ENCODE measurements at places on chromosomes 12 and 14.

DNA sequence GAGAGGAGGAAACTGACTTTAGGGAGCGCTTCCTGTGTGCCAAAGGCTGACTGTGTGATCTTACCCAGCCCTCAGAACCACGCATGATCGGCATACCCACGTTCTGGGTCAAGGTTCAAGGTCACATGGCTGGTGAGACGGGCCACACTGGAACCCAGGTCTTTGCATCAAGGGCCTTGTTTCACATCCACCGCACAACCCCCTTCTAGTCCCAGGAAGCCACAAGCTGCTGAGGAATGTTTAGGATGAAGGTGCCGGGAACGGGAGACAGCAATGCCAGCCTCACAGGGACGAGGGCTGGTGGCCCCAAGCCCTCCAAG is 50.7 kb downstream of the TESC start:
- no peak for DNase-seq

DNA sequence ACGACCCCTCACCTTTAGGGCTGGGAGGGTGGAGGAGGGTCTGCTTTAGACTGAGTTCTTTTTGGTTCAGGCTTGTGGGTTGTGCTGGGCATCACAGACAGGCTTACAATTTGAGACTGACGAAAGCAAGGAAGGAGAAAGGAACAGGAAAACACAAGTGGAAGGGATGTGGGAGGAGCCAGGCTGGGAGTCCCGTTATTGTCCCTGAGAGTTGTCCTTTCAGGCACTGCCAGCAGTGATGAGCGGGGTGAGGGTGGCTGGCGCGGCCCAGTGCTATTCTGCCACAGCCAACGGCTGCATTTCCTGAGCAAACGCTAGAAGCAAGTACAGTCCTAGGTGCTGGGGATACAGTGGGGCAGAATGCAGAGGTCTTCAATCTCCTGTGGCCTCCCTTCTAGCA is 29.2 kb upstream of the TSPAN9 start:
- no peak for DNase-seq

- no peak for DNase-seq
Observed at GRCh38 chr12:106106061-106106566, 32.6 kb downstream of the NUAK1 start.

GRCh38 chr12:113211160-113211559 is 10.1 kb upstream of the TPCN1 start:
- DNase-seq: no peak

DNA sequence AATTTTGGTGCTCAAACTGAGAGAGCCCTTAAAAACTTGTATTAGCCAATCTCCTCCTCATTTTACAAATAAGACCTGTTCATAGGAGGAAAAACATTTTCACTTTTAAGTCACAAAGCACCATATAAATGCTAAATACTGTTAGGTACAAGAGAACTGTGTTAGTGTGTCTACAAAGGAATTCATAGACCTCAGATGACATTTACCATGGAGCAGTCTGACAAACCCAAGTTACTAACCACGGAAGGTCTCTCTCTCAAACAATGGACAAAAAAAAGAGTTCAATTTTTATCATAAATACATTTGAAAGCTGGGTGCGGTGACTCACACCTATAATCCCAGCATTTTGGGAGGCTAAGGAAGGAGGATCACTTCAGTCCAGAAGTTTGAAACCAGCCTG is 10.0 kb downstream of the SBNO1 start:
- DNase-seq: no peak

DNA sequence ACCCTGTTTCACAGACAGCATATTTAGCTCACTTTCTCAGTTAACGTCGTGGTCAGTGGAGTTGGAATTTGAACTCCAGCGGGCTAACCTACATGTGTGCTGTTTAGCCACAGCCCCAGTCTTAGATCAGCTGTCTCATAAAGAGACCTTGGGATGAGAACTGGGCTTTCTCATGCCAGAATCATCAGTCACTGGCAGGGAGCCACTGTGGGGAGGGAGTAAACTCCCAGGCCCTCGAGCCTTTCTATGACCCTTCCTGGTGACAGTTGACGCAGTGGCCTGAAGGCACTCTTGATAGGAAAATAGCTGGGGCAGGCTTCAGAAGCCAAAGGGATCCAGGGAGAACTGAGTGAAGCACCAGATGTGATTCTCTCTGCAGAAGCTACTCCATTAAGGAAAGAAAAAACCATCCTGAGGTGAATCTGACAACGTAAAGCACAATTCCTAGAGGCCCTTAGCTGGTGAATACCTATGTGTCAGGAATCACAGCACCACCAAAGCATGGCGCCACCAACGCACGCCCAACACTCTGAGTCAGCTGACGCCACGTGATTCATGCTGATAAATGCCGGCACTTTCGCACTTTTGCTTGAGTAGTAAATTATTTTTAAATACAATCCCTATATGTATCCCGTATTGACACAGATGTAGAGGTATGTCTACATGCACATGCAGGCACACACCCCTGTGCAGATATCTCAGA is 279.6 kb upstream of the TMEM132C start:
- DNase-seq: no peak

- DNase-seq: no peak
Observed at GRCh38 chr14:27427796-27428195, 830.0 kb upstream of the NOVA1 start.

DNA sequence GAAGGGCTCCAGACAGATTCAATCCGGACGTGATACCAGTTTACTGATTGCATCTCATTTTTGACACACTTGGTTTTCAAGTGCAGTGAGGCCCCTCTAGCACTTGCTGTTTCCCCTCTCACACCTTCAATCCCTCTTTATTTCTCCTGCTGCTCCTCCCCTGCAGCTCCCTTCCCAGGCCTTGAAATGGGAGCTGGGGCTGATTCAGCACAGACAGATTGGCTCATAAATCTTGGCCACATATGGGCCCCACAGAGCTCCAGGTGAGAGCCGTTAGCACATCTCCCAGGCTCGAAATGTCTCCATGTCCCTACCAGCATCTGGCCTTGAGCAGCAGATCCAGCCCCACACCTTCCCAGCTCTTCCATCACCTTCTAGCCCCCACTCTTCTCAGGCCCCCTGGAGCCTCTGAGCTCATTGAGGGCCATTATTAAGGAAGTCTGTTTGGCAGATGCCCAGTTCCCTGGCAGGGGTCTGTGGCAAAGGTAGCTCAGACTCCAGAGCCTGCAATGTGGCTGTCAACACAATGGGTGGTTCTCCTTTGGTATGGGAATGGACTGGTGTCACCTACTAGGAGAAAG is 220.3 kb upstream of the FKBP4 start:
- no peak for DNase-seq

- DNase-seq: no peak
Observed at GRCh38 chr14:103132381-103133209, 9.3 kb downstream of the TNFAIP2 start.

DNA sequence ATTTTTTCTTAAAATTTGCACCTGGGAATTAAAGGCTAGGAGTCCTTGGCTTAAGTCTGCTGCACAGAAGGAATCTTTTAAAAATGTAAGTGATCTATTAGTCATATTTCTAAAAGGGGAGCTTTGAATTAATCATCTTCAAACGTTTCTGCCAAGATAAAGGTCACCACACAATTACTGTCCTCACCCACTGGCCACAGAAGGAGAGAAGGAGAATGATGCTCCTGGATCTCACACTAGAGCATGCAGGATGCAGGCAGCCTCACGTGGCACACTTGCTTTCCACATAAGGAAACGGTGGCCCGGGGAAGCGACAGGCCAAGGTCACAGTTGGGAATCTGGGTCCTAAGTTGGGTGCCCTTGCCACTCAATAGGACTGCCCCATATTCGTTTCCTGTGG is 16.9 kb downstream of the PLEKHG7 start:
- no peak for DNase-seq

GRCh38 chr14:93023039-93023438 is 92.7 kb downstream of the ITPK1 start:
- no peak for DNase-seq

DNA sequence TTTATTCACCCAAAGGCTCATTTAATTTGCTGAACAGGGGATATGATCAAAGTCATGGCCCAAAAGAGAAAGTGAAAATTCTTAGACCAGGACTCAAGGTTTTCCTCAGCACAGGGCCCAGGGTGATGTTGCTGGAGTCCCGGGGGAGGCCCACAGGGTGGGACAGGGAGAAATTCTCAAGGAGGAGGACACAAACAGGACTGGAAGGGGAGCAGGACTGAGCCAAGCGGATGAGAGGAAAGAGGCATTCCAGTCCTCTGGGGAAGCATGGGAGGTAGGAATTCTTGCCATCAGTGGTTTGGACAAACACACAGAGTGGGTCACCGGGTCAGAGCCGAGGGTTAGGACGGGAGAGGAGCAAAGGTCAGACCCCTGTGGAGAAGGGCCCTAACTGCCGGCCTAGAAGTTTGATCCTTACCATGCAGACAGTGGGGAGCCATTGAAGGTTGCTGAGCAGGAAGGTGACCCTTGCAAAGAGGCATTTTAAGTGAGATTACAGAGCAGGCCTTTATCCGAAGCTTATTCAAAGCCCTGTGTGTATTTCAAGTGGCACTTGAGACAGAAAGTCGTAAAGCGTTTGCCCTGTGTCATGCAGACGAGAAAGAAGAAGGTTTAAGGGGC is 68.4 kb upstream of the PTGR2 start:
- no peak for DNase-seq

DNA sequence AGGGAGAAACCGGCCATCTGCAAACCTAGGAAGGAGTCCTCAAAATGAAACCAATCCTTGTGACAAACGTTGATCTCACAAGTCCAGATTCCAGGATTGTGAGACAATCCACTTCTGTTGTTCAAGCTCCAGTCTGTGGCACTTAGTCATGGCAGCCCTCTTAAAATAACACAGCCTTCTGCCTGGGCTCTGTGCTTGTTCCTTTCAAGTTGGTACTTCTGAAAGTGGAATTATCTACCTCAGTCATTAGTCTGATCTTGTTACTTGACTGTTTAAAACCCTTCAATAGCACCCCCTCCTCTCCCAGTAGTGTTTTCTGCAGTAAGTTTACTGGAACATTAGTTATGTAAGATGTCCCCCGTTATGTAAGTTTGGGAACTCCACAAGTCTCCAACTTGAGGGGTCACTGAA is 111.0 kb upstream of the HIF1A start:
- no peak for DNase-seq

DNA sequence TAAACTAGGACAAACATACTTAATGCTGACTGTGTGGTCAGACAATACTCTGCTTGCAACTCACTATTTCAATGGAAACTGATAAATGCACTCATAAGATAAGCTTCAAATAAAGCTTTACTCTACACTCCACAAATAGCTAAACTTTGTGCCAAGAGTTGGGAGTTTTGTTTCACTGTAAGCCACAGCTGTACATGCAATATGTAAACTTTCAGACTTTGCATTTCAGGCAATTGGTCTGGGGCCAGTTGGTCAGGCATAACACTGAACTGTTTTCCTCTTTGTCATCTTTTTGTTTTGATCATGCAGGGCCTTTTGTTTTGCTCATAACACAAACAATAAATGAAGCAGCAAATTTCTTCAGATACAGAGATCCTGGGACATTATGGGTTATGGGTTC is 426.2 kb downstream of the IPO8 start:
- DNase-seq: no peak

DNA sequence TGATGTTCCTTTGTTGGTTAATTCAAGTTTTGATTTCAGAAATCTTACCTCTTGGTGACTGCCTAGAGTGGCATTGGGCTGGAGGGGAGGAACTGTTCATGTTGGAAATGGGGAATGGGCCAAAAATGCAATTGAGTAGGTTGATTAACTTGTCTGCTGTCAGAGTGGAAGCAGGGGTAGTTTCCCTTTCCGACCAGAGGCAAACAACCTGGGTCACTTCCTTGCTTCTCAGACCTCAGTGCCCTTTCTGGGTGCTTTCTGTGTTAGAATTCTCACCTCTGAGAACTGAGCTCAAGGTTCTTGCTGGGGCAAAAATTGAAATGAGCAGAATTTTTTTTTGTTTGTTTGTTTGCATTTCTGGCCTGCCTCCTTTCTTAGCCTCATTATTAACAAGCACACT is 2.3 kb upstream of the M6PR start:
- DNase-seq: no peak

DNA sequence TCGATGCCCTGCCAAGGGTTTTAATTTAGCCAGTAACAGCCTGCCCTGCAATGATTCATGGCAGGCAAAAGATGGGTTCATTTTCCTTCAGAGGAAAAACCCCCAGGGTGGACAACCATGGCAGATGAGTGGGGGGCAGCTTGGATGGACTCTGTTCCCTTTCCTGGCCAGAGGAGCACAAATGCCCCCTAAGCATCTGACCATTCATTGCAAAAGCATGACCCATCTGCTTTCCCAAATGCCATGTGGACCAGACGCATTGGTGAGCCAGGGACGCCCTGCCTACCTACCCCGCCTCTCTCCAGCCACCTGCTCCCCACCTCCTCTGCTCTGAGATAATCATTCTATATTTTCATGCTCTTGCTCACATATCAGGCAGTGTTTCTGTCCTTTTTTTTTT is 281.9 kb downstream of the DPF3 start:
- DNase-seq: no peak

DNA sequence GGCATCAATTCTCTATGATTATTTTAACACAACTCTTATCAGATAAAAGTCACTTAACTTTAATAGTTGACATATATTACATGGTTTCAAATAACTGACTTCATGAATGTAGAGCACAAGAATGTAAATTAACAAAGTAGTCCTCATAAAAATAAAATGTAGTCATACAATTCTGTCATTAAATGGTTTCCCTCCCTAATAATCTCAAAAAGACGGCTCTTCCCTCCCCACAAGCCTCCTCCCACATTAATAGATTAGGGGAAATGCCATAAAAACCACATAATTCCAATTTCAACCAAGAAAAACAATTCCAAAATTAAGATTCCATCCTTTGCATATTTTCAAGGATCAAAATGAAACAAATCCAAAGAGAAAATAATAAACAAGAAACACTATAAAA is 36.7 kb downstream of the SPTLC2 start:
- DNase-seq: no peak

DNA sequence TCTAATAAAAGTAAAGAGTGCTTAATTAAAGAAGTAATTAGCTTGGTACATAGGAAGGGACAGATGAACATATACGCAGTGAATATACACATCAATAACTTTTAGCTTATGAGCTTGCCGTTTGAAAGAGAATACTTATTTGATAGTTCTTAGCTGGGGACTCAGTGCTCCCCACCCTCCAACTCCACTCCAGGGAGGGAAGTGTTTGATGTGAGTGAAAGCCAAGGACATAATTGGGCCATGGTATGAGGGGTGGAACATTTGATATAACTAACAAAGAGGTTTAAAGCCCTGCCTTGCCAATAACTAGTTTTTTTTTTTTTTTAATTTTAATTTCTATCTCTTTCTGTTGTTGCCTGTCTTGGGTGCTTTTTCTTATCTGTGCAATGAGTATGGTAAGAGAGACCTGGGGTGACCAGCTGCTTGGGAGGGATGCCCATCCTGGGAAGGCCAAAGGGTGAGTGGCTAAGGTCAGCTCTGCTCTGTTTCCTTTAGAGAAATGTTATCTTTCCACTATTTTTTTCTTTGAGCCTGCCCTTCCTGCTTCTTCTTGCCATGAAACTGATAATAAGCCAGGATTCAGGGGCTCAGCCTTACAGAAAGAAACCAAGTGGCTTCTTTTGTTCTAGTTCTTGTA is 132.8 kb upstream of the CPSF6 start:
- no peak for DNase-seq

GRCh38 chr14:75003250-75004027 is 718 bp downstream of the EIF2B2 start:
- no peak for DNase-seq
